ENCODE measurements at places on chromosomes 11 and 22.

DNA sequence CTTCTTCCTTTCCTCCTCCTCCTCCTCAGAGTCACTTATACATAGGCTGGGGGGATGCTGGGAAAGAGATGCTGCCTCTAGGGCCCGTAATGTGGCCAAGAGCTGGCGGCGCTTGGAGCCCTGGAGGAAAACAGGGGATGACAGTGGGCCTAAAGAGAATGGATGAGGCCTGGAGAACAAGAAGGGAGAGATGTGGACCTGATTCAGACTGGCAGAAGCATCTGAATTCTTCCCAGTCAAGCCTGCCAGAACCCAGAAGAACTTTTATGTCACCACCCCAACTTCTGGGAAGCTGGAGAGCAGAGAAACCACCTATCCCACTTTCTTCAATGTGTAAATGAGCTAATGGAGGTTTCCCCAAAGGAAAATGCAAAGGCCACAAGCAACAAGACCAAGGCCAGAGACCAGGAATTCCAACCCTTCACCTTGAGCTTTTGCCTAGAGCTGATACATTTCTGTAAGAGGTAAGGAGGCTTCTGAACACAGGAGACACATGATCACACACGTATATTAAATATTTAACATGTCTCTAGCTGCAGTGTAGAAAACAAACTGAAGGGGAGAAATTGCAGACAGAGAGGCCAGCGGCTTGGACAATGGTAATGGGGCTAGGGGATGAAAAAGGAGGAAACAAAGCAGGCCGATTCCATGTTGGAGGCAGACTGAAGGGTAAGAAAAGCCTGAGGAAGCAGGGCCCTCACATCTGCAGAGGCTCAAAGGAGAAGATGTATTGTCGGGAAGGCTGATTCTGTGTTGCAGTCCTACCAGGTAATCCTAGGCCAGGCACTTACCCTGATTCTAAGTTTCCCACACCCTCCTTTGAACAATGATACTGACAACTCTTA is 1.1 kb downstream of the RRP8 start:
- no peak for DNase-seq

DNA sequence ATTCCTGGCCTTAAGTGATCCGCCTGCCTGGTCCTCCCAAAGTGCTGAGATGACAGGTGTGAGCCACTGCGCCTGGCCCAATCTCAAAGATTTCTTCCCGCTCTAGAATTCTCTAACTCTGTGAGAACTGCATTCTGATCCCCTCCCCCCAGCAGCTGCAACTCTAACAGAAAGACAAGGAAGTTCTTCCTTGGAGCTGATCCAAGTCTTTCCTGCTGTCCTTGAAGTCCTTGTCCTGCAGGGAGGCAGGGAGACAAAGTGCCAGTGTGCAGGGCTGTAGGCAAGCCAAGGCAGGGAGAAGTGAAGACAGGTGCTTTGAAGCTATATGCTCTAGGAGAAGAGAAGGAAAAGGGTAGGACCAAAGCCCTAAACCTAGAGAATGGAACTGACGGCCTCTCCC is 9.5 kb upstream of the GGA1 start:
- DNase-seq: no peak

GRCh38 chr11:126317756-126318573 is 14.1 kb downstream of the DCPS start:
- DNase-seq: no peak

DNA sequence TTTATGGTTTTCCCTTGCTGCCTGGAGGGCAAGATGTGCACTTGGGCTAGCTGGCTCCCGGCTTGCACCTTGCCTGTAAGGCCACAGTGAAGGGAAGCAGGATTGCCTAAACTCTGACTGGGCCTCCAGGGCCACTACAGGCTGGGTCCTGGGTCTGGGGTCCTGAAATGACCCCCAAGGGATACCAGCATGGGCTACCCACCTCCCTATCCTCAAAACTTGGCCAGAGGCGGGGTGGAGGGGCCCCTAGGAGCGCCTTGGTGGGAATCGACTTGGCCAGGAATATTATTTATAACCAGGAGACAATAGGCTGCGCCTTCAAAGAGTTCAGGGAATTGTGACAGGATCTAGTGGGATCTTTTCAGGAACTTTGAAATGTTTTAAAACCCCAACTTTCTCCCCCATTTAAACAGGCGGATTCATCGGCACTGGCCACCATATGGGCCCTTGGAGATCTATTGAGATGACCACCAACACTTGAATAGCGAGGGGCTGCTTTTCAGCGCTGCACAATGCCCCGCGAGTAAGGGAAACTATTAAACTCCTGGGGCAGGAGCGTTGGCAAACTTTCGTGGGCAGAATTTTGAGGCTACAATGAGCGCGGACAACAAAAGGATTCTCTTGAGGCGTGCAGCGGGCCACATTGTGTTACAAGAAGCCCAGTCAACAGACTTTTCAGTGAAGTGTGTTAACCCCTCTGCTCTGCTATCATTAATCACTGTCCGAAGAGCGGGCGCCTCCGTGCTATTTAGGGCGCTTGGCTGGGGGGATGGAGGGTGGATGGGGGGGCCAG is 15.2 kb downstream of the PAX6 start:
- DNase-seq: no peak

DNA sequence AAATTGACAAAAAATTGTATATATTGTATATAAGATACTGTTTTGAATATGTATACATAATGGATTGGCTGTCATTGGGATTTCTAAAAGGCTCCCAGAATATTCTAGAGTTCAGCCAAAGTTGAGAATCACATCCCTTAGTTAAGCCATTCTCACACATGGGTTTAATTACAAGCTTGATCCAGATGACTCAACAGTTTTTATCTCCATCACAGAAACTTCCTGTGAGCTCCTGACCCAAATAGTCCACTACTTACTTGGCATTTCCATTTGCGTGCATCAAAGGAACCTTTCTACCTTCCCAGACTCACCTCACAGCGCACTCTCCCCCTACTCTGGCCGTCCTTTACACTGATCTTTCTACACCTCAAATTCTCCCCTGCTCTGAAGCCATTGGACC is 184.8 kb upstream of the ARHGAP20 start:
- no peak for DNase-seq

- no peak for DNase-seq
These were observed 3.9 kb downstream of the CDC45 start for GRCh38 chr22:19483481-19484244.

GRCh38 chr11:43582863-43583462 is 97.6 kb upstream of the HSD17B12 start:
- DNase-seq: no peak

DNA sequence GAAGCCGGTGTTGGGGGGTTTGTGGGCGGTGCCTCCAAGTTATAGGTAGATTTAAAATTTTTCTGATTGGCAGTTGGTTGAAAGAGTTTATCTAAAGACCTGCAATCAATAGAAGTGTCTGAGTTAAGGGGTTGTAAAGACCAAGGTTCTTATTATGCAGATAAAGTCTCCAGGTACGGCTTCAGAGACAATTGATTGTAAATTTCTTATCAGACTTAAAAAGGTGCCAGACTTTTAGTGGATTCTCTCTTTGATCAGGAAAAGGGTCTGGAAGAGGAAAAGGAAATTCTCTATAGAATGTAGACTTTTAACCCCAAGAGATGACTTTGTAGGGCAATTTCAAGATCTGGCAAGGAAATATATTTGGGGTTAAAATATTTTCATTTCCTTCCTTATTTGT is 25.2 kb downstream of the CLMP start:
- DNase-seq: no peak

GRCh38 chr22:37493979-37494378 is 7.8 kb upstream of the MFNG start:
- no peak for DNase-seq

- no peak for DNase-seq
These were observed 1.3 kb downstream of the PARVG start for GRCh38 chr22:44181912-44182587.

DNA sequence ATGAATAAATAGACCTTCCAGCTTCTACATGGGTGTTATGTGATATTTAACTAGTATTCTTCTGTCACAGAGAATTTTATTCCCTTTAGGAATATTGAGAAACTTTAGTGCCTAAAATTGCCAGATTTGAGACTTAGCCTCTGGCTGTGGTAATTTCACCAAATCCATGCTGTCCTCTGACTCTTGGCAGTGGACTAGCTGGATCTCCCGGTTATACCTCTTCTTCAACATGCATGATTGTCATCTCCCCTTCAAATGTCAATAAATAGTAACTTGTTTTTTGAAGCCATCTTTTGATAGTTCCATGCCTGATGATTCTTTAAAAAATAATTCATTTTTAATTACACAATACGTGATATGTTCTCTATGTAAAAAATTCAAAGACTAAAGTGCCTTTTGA is 8.4 kb downstream of the AQP11 start:
- no peak for DNase-seq

DNA sequence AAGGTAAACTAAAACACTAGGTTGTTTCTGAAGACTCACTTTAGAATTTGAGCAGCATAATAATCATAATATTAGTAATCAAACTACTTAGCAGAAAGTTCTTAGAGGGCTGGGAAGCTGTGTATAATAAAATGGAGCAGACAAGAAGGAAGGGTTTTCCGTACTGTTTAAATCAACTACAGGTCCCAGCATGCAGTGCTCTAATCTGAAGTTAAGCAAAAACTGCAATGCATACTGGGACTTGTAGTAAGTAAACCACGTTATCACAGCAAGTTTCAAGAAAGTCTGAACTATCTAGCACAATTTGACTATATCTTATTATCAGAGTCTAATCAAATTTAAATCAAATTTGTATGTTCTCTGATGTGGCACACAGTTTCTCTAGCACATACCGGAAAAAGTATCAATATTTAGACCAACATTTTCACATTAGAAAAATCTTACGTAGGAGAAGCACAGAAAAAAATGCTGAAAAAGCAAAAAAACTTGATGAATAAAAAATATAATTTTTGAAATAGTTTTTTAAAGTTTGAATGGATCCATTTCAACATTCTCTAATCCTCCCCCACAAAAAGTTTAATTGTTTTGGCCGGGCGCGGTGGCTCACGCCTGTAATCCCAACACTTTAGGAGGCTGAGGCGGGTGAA is 8.2 kb downstream of the PHF21A start:
- peak; percentile 14 for DNase-seq

GRCh38 chr11:99489581-99489980 is 468.8 kb downstream of the CNTN5 start:
- DNase-seq: no peak

- no peak for DNase-seq
These were observed 54.2 kb downstream of the TEAD1 start for GRCh38 chr11:12728417-12728816.

DNA sequence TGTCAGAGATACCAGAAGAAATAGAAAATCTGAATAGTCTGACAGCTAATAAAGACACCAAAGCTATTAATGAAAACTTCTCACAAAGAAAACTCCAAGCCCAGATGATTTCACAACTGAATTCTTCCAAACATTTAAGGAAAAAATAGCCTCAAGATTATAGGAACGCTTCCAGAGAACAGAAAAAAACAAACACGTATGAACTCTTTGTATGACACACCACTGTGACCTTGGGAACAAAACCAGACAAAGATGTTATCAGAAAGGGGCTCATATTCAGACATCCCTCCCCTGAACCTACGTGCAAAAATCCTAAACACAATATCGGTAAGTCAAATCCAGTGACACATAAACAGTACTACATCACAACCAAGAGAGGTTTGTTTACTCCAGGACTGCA is 23.5 kb downstream of the CERK start:
- DNase-seq: no peak

DNA sequence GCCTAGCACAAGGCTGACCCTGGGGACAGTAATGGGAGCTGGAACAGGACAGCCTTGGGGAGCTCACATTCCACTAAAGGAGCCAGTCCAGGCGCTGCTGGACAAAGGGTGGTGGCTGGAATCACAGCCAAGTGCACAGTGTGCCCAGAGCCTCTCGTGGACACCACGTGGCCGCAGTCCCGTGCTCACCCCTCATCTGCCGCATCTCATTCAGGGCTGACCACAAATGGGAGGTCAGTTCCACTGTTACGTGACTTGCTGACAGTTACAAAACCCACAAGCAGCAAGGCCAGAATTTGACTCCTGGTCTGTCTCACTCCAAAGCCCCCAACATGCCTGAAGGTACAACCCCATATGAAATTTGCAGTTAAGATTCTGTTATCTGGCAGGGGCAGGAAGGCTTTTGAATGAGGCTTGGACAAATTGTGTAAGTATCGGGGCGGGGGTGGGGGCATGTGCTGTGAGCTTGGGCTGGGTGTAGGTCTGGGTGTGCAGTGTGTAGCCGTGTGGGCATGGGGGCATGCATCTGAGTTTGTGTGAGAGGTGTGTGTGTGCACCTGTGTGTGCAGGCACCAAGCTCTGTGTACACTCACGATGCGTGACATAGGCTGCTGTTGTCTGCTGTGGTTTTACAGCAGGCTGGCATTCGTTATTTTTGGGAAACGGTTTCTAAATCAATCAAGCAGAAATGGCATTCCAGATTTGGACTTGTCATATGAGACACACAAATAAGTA is 301.7 kb downstream of the BRD1 start:
- no peak for DNase-seq

GRCh38 chr11:73402834-73403185 is 26.6 kb downstream of the RELT start:
- DNase-seq: no peak

- no peak for DNase-seq
These were observed 29.8 kb upstream of the BMAL1 start for GRCh38 chr11:13247606-13248296.

- DNase-seq: no peak
These were observed 216.8 kb downstream of the TMEM135 start for GRCh38 chr11:87254562-87254961.

DNA sequence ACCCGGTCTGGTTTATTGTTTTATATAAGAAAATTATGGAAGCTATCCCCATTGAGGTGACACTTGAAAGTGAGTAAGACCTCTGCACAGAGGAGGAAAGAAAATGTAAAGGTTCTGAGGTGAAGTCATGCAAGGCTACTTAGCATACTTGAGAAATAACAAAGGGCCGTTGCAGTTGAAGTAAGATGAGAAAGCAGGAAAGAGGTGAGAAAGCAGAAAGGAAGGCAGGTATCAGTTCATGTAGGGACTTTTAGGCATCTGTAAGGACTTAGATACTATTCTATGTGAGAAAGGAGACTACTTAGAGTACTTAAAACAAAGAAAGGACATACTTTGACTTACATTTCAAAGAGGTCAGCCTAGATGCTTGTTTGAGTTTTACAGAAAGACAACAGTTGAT is 84.7 kb downstream of the CASP12 start:
- DNase-seq: no peak

GRCh38 chr11:1034001-1034400 is 2.5 kb downstream of the MUC6 start:
- DNase-seq: no peak

- DNase-seq: no peak
These were observed 87.7 kb downstream of the CSNK2A3 start for GRCh38 chr11:11265320-11265719.

- DNase-seq: no peak
These were observed 1118.2 kb downstream of the BRD1 start for GRCh38 chr22:48709453-48709852.

- no peak for DNase-seq
These were observed 113.3 kb downstream of the FAM76B start for GRCh38 chr11:95676308-95676707.

- DNase-seq: no peak
These were observed 695.7 kb downstream of the BRD1 start for GRCh38 chr22:49132009-49132408.
